ENCODE measurements at places on chromosomes 1 and 21.
A peak's percentile ranks its signal among the peaks of the same experiment; 100 is the strongest.

DNA sequence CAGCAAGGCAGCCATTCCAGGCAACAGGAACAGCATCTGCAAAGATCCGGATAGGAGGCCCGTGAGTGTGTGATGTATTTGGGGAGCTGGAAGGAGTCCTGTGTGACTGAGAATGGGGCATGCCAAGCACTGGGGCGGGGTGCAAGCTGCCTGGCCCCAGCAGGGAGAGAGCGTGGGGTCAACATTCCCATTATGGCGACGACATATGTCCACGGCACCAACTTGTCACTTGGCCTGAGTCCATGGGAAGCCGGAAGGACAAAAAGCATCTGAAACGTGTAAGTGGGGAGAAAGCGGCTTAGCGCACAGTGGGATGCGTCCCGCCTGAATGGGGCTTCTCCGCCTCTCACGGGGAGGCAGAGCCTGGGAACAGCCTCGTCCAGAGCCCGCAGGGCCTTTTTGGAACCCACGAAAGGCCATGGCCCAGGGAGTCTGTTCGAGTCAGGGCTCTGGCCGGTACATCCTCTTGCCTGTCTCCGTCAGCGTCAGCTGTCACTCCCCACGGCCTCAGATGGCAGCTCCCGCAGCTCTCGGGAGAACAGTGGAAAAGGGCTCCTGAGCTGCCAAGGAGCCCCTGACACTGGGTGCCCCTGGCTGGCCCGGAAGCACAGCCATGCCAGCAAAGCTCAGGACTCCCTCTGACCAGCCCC is 12.4 kb downstream of the EPHB2 start:
- no peak for DNase-seq

GRCh38 chr1:184387476-184388318 is 868 bp downstream of the C1orf21 start:
- peak; percentile 67 for DNase-seq

GRCh38 chr1:209430107-209430506 is 153.4 kb upstream of the CAMK1G start:
- DNase-seq = no peak

- no peak for DNase-seq
Observed at GRCh38 chr1:73097917-73098316, 815.6 kb upstream of the NEGR1 start.

DNA sequence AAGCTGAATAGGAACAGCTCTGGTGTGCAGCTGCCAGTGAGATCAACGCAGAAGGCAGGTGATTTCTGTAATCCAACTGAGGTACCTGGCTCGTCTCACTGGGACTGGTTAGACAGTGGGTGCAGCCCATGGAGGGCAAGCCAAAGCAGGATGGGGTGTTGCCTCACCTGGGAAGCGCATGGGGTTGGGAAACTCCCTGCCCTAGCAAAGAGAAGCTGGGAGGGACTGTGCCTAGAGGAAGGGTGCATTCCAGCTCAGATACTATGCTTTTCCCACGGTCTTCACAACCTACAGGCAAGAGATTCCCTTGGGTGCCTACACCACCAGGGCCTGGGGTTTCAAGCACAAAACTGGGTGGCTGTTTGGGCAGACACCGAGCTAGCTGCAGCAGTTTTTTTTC is 183.2 kb downstream of the DNM3 start:
- DNase-seq = no peak
